Glomerular endothelial cell (primary cell): ENCODE measurements at places on chromosomes 7 and 10. TPM values are rescaled to one million over a fixed set of nuclear protein-coding genes. Genes with fewer than 3 reads are reported as not detected.

GRCh38 chr7:139034855-139035585 lies 822 bp downstream of the ZC3HAV1L start:
- DNase-seq: no peak

GRCh38 chr7:24034251-24034650 lies 249.7 kb upstream of the NPY start:
- no peak for DNase-seq

- DNase-seq: no peak
These were observed 216.9 kb upstream of the GALNT17 start for GRCh38 chr7:70915067-70915466.

DNA sequence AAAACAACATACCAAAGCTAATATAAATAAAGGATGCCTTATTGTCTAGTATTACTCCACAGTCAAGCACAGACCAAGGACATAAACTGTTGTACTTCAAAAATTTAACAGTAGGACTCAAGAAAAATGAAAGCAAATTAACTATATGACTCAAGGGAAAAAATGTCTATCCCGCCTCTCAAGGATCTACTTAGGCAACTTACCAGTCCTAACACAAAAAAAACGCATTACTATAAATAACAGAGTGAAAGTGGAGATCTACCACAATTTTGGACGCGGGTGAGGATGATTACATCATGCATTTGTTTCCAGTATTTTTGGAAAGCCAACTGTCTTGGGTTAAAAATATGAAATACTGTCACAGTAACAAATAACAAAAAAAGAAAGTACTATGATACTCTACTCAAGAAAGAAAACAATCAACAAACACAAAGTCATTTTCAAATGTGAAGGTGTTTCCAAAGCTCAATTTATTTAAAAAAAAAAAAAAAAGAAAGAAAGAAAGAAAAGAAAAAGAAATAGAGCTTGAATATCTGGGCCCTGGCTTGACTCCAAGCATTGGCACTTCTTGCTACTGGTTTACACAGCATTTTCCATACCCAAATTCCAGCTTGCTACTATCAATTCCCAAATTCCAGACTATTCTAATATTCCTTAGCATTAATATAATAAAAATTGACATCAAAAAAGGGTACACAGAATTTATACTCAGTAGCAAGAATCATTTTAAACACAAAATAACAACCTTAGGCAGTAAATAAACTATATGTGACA lies 99.4 kb downstream of the RSU1 start:
- no peak for DNase-seq

- no peak for DNase-seq
These were observed 17.5 kb downstream of the RASGEF1A start for GRCh38 chr10:43249151-43249961.

DNA sequence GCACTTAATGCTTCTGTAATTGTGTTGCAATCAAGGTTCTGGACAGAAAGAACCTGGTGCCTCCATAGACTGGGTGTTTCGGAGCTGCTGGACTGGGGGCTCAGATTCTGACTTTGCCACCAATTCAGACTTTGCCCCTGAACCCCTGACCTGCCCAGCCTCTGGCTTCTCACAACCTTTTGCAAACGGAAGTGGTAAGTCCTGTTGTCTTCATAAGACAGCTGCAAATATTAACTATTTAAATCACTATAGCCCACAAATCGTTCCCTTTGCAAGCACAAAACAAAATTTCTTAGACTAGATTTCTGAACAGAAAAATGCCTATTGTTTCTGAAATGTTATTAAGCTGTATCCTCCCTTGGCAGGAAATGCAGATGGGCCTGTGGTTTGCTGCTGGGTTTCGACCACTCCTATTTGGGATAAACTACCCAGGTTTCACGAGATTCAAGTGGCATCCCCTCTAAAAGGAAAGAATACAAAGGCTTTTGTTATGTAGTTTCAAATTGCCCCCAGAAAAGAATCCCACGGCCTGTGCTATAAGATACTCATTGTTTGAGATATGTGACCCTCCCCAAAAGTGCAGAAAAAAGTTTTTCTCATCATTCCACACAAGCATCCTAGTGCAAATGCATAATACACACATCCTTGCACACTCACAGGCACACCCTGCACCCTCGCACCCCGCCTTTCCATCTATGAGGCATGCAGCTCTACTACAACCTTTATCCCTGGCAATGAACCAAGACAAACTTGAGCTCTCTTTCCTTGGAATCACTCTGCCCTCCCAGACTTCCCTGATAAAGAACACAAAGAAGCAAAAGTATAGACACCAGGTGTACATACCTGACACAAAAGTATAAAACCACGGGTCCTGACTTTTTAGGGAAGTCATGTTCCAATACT lies 209.1 kb downstream of the PRPF18 start:
- no peak for DNase-seq

- no peak for DNase-seq
These were observed 53.6 kb downstream of the AGMO start for GRCh38 chr7:15508258-15508657.

- no peak for DNase-seq
These were observed 109.4 kb downstream of the ARHGAP22 start for GRCh38 chr10:48495282-48496045.

DNA sequence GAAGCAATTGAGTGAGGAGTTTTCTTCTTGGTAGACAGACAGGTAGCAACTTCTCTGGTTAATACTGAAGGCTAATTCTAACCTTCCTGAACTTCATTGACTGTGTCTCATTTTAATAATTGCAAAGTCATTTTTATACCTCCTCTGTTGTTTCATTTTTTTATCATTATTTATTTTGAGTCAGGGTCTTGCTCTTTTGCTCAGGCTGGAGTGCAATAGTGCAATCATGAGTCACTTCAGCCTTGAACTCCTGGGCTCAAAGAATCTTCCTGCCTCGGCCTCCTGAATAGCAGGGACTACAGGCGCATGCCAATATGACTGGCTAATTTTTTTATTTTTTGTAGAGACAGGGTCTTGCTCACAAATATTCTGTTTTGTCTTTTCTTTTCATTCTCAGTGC lies 45.4 kb downstream of the APBB1IP start:
- no peak for DNase-seq

- DNase-seq: no peak
These were observed 99.5 kb downstream of the CAMK1D start for GRCh38 chr10:12448729-12449391.

GRCh38 chr10:62861507-62861906 lies 45.3 kb upstream of the EGR2 start:
- no peak for DNase-seq

GRCh38 chr10:125605167-125605566 lies 77.8 kb downstream of the TEX36 start:
- DNase-seq: no peak

DNA sequence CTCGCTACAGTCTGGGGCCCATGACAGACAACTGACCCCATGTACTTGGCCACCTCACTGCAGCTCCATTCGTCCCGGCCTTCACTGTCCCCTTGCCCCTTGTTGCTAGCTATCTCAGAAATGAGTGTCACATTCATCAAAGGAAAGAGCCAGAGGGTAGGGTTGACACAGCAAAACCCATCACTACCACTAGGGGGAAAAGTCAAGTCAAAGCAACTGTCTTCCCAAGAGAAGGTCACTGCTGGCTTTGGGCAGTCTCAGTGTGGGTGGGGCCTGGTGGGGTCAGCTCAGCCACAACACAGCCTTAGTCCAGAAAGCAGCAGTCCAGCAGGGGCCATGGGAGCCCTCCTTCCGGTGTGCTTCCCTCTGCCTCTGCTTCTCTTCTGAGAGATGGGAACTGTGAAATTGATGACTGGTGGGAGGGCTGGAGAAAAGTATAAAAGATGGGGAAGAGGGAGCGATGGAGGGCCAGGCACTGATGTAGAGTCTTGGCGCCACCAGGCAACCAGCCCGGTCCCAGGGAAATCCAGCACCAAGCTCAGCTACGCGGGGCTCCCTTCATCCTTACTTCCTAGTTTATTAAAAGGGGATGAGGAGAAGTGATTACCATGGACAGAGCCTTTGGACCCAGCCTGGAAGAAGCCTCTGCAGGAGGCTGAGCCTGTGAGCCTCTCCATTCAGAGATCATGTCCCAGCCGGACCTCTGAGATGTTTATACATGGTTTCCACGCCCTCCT lies 58.0 kb downstream of the PLXNA4 start:
- no peak for DNase-seq

GRCh38 chr7:44733708-44734481 lies 14.8 kb upstream of the ZMIZ2 start:
- DNase-seq: no peak

GRCh38 chr10:124225467-124226270 lies 132.3 kb upstream of the CHST15 start:
- no peak for DNase-seq

GRCh38 chr7:143902332-143902899 lies 440 bp upstream of the TCAF1 start:
- no peak for DNase-seq

DNA sequence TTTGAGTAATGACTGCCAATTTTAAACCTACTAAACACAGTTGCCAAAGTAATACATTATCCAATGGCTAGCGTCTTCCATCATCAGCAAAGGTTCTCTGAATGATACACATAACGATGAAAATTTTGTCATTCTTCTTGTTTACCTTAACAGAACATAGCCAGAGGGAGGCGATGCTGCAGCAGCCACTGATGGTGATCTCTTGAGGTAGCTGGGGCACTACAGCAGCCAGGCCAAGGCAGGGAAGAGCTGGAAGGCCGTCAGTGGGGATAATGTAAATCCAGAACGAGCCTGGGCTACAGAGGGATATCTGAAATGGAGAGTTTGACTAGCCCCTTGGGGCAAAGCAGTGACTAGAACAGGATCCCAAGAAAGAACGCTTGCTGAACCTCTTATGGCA lies 38.8 kb downstream of the PRPS1L1 start:
- DNase-seq: no peak

DNA sequence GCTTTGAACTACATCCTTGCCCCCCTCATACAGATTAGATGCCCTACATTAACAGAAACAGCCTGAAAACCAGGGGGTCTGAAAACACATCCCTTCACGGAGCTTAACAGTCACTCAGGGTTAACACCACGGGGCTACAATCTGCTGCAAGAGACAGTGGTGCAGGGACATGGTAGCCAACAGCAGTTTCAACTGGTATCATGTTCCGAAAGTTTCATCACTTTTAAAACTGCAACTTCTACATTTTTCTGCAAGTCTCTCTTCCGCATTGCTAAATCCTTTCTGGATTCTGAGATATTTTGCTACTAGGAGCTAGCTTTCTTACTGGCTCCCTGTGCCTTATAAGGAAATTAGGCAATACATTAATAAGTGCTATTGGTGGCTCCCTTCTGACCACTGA lies 92.6 kb downstream of the JAZF1 start:
- DNase-seq: no peak

- DNase-seq: no peak
These were observed 78.7 kb upstream of the AGBL3 start for GRCh38 chr7:134907639-134908038.

- no peak for DNase-seq
These were observed 244.7 kb downstream of the EBF3 start for GRCh38 chr10:129719415-129719739.

DNA sequence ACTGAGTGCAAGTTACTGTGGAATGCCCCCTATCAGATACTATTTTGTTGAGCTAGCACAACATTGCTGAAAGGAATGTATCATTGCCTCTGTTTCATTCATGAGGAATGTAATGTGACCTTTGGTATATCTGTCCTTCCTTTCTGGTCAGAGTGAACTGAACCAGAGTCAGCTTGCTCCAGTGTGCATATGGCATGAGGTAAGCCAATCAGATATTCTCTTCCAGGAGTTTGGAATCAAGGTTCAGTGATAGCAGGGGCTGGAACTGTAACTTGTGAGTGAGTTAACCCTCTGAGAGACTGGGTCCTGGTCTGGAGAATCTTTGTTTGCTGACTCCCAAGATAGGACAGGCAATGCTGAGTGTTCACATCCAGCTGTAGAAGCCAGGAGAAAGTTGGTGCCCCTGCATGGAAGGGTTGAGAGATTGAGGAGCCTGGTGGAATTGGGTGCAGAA lies 45.3 kb upstream of the OSBPL3 start:
- peak; percentile 37 for DNase-seq

- no peak for DNase-seq
These were observed 53.5 kb upstream of the TNS3 start for GRCh38 chr7:47635091-47636080.

DNA sequence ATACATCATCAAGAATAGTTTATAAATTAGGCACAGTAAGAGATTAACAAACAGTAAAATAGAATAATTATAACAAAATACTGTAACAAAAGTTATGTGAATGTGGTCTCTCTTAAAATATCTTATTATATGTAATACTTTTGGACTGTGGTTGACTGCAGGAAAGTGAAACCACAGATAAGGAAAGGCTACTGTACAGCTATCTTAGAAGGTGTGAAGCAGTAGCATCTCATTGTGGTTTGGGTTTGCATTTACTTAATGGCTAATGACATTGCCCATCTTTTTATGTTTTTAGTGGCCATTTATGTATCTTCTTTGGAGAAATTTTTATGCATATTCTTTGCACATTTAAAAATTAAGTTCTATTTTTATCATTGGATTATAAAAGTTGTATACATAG lies 296.4 kb upstream of the MAGI2 start:
- no peak for DNase-seq

GRCh38 chr7:51104278-51104677 lies 212.3 kb downstream of the COBL start:
- DNase-seq: no peak

- no peak for DNase-seq
These were observed at the start of gene GIGYF1 for GRCh38 chr7:100694098-100694745. Gene GIGYF1, minus strand, starts transcription at chr7:100694250. Its CDS starts 6,012 bp downstream, at chr7:100688238.

Gene PARG
- total RNA-seq: 16.9 and 22.0 TPM in 2 replicates

Gene FAM171A1
- 97.8 and 98.1 TPM in 2 replicates for total RNA-seq

Gene MALRD1
- total RNA-seq: not detected in 2 replicates

Gene NYAP1
- 2.5 and 3.6 TPM in 2 replicates for total RNA-seq

Gene KDM7A
- 3.9 and 8.8 TPM in 2 replicates for total RNA-seq
